ENCODE measurements at places on chromosomes 12 and 14. TPM values are rescaled to one million over a fixed set of nuclear protein-coding genes. Genes with fewer than 3 reads are reported as not detected.

- DNase-seq: no peak
These were observed 21.5 kb downstream of the GNPNAT1 start for GRCh38 chr14:52769887-52770286.

The PDZRN4 gene
- 1.4 TPM for total RNA-seq

The PRPF39 gene
- 76.1 TPM for total RNA-seq

GRCh38 chr12:105843986-105844760, 294.6 kb downstream of the NUAK1 start:
- DNase-seq: no peak

The AQP5 gene
- not detected for total RNA-seq

GRCh38 chr14:49984424-49984823, 91.5 kb downstream of the ARF6 start:
- no peak for DNase-seq

The IGFBP6 gene
- 77.2 TPM for total RNA-seq

GRCh38 chr12:57179331-57180086, 32.1 kb upstream of the LRP1-AS start:
- no peak for DNase-seq

The KLRK1 gene
- not detected for total RNA-seq

The C3AR1 gene
- total RNA-seq: not detected

GRCh38 chr12:19527866-19528265, 88.6 kb downstream of the AEBP2 start:
- no peak for DNase-seq

DNA sequence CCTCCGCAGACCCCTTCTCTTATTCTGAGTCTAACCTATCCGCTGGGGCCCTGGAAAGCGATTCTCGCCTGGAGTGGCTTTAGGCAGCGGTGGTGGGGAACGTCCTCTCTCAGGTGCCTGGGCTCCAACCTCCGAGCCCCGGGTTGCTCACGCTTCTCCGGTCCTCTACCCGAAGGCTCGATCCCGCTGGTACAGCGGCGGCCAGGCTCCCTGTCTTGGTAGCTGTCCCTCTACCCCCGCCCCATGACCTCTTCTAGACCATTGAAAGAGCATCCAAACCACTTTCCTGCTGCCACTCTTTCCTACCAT, 505 bp upstream of the HEBP1 start:
- DNase-seq: no peak

- no peak for DNase-seq
These were observed 18.5 kb downstream of the CORO1C start for GRCh38 chr12:108712925-108713203.

DNA sequence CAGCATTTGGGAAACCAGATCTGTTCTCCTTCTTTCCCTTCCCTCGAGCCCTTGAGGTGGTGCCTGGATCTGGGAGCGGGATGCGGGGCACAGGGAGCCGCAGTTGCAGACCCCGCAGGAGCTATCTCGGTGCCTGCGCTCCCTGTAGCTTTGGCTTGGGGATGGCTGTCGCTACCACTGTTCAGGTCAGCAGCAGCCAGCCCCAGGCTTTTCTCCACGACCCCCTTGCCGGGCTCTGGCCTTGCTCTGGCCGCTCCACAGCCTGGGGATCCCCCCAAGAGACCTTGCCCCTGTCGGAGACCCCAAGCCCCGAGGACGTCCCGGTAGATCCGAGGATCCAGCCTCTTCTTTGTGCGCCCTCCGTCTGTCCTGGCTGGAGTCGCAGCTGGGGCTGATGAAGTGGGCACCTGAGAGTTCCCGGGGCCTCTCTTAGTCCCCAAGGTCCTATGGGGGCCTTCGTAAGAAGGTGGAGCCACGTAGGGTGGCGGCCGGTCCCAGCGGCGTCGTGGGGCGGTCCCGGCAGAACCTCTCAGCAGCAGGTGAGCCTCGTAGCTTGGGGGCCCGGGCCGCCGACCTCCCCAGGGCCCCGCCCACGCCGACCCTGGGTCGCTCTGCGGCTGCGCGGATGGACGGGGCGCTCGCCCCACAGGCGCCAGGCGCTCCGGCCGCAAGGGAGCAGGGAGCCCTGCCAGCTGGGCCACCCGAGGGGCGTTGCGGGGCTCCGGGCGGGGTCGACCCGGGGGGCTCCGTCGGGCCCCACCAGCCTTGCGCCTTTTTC, 1.3 kb downstream of the DDN start:
- DNase-seq: no peak

DNA sequence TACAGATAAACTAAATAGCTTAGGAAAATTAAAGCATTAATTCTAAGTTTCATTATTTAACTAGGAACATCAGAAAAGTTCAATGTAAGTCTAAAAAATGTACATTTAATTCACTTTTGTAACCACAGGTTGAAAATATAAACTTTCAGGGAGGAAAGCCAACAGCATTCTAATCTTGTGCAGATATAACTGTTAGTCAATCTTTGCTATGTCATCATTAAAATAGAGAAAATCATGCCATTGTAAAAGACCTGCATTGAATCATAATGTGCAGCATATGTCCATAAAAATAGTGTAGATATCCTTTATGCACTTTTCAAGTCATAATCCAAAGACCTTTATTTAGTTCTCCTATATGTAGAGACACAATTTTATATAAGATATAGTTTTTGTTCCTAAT, 207.3 kb downstream of the ALG10B start:
- DNase-seq: no peak
